IMR-90 (cell line): ENCODE measurements at places on chromosomes 7 and 10. TPM values are rescaled to one million over a fixed set of nuclear protein-coding genes. Genes with fewer than 3 reads are reported as not detected.

FAM149B1 gene
- 18.2 and 21.7 TPM in 2 replicates for polyA plus RNA-seq

- no peaks in the 10 kb centered on the region for H3K4me1 ChIP-seq
- no peak overlapping the region for H3K4me3 ChIP-seq
- H3K27ac ChIP-seq: no peak overlapping the region
- H3K36me3 ChIP-seq: no peaks in the 10 kb centered on the region
Observed at GRCh38 chr10:58158806-58159205, 108.9 kb downstream of the IPMK start.

GRCh38 chr10:33010132-33011037, 52.4 kb upstream of the ITGB1 start:
- peaks cover 11% of the 10 kb centered on the region for H3K4me1 ChIP-seq
- H3K36me3 ChIP-seq: no peaks in the 10 kb centered on the region
- peak; percentile 86 for DNase-seq
- H3K27ac ChIP-seq: peak overlapping the region; percentile 81

DNA sequence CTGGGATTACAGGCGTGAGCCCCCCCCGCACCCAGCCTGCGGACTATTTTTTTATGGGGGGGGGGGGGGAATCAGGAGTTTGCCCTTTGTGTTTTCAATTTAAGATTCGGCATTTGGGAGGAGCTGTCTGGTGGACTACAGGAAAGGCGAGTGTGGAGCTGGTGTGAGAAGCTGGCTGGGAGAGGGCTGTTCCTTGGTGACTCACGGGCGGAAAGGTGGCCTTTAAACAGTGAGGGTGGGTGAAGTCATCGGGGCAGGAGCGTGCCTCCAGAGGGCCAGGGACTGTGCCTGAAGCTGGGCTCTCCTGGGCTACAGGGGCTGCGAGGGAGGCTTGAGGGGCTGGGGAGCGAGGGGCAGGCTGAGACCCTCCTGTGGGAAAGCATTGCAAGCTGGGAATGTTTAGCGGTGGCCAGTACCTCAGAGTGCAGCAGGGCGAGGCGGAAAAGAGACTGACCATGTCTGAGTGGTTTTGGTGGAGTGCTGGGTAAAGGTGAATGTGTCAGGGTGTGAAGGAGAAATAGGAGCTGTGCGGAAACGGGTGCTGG, 39.7 kb upstream of the ZNF32 start:
- DNase-seq: no peak
- H3K4me3 ChIP-seq: no peak overlapping the region
- H3K4me1 ChIP-seq: peaks cover 8% of the 10 kb centered on the region; the same call in 1 of the 2 replicates
- H3K27ac ChIP-seq: no peak overlapping the region
- no peaks in the 10 kb centered on the region for H3K36me3 ChIP-seq
- H3K27me3 ChIP-seq: no peaks in the 10 kb centered on the region

- no peaks in the 10 kb centered on the region for H3K36me3 ChIP-seq
- no peak overlapping the region for H3K27ac ChIP-seq
- H3K27me3 ChIP-seq: no peaks in the 10 kb centered on the region
- no peaks in the 10 kb centered on the region for H3K4me1 ChIP-seq
- H3K4me3 ChIP-seq: no peak overlapping the region
Observed at GRCh38 chr10:37937864-37938263, 38.6 kb downstream of the ZNF25 start.

DNA sequence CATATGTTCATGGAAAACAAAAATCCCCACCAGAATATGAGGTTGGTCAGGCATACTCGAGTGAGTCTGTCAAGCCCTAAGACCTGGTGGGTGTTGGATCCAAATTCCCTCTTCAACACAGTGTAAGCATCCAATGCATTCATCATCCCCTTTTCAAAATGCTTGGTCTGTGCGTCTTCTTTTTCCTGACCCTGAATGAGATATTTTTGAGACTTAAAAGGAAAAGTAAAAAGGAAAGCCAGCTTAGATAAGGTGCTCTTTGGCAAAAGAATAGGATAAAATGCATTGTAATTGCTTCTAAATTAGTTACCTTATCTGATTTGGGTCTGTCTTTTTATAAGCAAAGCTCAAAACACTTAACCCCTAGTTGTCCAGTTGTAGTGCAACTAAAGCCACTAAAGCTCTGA, 331.5 kb downstream of the PTEN start:
- peak; percentile 41 for DNase-seq
- H3K27ac ChIP-seq: no peak overlapping the region
- H3K4me3 ChIP-seq: no peak overlapping the region

GRCh38 chr10:71643904-71644303, 75.7 kb downstream of the C10orf105 start:
- H3K36me3 ChIP-seq: no peaks in the 10 kb centered on the region
- H3K4me1 ChIP-seq: no peaks in the 10 kb centered on the region
- H3K4me3 ChIP-seq: no peak overlapping the region
- H3K27me3 ChIP-seq: peaks cover 54% of the 10 kb centered on the region

DNA sequence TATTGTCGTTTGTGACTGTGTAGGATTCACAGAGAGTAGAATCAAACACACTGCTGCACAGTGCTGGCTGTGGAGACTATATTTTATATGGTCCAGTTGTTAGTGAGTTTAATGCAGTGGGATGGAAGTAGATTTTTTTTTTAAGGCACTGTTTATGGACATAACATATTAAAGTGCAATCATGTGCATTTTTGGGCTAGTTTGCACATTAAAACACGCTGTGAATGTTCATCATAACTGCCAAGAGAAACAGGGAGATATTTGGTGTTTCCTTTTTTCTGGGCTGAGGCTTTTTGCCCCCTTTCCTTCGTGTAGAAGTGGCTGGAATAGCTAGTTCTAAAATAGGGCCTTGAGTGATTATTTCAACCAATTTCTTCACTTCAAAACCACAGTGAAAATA, 139.2 kb downstream of the MYOF start:
- H3K4me1 ChIP-seq: 0 out of 2 replicates have a peak, but pooled peaks cover 2% of the 10 kb centered on the region
- DNase-seq: no peak
- no peak overlapping the region for H3K27ac ChIP-seq
- no peak overlapping the region for H3K4me3 ChIP-seq

TMEM229A gene
- not detected in 2 replicates for polyA plus RNA-seq
